SK-N-SH (cell line): ENCODE measurements at places on chromosomes 4 and X.

GRCh38 chr4:152586668-152587067 is 50.8 kb upstream of the FBXW7 start:
- DNase-seq, result no peak

- no peak for DNase-seq
Measured at GRCh38 chrX:155068165-155068564, 2.8 kb downstream of the CMC4 start.

- no peak for DNase-seq
Measured at GRCh38 chr4:106126062-106126461, 189.9 kb downstream of the TBCK start.

DNA sequence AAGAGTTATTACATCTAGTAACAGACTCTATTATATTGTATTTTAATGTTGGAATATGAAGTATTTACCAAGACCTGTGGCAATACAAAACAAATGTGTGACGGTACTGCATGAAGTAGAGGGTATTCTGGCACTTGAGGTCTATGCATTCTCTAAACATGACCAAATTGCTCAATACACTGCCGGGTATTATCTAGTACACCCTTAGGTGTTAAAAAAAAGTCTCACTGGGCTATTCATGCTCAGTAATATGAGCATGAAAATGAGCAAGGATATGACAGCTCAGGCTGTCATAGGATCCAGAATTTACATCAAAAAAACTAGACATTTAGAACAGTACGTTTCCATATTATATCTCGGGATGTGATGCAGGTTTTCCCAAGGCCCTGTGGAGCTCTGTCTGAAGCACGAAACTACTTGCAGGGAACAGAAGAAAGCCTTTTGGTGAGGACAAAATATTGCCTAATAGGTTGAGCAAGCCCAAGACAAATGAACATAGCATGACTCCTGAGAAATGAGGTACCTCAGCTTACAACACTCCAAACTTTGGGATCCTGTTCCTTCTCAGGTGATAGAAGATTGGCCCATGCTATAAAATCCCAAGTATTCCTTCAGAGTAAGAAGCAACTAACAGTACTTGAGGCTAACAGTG is 74.1 kb upstream of the MAOA start:
- DNase-seq, result no peak

DNA sequence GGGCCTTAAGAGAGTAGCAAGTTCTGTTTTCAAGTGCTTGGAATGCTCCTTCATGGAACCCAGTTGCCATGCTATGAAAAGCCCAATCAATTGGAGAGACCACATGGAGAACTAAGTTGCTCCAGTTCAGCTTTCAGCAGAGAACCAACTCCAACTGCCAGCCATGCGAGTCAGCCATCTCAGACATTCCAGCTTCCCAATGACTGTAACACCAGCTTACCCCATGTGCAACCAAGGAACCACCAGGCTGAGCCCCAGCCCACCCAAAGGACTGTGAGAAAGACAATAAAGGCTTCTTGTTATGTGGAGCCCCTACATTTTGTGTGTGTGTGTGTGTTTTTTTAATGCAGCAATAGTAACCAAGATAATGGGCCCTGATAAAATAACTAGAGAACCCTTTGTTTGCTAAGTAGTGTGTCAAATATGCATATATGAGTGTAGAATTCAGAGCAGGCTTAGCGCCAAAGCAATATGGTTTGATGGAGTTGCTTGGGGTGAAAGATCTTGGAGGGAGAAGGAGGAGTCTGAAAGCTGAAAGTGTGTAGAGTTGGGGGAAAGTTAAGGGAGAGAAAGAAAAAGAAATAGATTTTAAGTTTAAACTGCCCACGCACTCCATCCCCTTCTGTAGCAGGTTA is 35.0 kb upstream of the CCKAR start:
- DNase-seq, result no peak

DNA sequence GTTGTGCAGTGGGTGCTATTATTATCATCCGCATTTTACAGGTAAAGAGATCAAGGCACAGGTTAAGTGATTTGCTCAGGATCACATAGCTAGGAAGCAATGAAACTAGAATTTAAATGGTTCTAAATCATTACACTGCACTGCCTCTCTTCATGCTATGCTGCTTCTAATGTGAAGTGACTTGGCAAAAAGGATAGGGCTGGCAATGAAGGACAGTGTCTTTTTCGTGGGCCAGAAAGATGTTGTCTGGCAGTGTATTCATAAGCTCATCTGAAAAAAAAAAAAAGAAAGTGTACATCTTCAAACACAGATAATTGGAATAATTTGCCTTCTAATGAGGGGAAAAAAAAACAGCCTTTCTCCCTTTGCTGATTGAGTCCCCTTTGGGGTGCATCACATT is 132.2 kb upstream of the FUNDC1 start:
- DNase-seq, result no peak

- DNase-seq, result peak; percentile 40
Measured at GRCh38 chrX:53445977-53446376, 11.8 kb upstream of the HSD17B10 start.

DNA sequence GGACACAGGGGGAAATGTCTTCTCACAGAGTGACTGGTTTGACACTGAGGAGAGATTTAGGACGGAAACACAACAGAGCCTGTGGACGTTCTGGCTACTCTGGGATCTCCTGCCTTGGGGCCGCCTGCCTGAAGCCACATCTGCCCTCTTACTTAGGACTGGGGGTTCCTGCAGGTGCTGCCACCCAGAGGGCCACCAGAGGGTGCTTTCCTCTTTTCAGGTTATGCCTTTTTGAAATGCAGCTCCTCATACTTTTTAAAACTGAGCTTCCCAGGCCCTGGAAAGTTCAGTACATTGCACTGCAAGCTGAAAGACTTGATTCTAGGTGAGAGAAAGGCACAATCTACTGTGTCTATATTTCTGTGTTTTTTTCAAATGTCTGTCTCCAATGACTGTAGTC is 92.2 kb upstream of the PGRMC2 start:
- DNase-seq, result peak; percentile 25

- DNase-seq, result no peak
Measured at GRCh38 chrX:150847088-150847487, 51.4 kb downstream of the CD99L2 start.

DNA sequence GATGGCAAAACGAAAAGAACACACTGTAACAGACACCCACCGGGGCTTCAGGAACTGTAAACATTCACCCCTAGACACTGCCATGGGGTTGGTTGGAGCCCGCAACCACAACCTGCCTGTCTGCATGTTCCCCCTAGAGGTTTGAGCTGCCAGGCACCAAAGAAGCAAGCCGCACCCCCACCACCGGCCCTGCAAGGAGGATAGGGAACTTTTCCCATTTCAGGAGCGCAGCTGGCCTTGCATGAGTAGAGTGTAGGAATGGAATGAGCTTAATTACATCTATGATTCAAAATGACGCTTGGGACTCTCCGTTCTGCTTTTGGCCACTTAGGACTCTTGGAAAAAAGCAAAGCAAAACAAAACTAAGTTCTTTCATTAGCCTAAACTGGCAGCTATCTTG is 243.6 kb upstream of the CTSO start:
- no peak for DNase-seq

DNA sequence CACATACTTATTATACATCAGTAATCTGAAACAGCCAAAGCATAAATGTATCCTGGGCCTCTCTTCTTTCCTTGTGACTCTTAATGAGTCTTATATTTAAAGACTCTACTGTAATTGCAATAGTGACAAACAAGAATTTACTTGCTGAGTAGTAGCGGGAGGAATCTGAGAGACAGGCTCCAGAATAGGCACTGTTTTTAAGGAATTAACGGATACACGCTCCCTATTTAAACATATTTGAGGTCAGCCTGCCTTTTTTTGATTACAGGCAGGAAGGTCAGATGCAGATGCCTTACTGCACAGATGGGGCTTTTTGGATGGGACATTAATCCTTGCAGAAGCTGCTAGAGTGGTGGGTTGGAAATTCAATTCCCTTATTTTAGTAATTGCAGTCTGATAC is 196.3 kb upstream of the ANXA3 start:
- no peak for DNase-seq

DNA sequence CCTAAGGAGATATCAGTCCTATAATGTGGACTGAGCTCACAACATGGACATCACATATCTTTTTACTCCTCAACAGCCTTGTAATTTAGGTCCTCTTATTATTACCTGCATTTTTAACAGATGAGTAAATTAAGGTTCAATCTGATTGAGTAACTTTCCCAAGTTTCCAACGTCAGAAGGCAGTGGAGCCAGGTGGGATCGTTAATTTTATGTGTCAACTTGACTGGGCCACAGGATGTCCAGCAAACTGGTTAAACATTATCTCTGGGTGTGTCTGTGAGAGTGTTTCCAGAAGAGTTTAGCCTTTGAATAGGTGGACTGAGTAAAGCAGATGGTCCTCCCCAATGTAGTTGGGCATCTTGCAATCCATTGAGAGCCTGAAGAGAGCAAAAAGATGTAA is 59.0 kb upstream of the SLIT2 start:
- no peak for DNase-seq

DNA sequence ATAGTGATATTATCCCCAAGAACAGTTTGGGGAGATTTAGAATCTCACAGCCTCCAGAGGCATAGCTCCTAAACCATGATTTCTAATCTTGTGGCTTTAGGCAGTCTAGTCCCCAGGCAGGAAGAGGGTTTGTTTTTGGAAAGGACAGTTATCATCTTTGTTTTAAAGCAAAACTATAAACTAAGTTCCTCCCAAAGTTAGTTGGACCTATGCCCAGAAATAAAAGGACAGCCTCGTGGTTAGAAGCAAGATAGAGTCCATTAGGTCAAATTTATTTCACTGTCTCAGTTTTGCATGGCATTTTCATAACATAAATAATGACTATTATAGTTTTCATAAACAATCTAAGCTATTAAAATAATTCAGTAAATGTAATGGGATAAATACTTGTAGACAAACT is 120.5 kb downstream of the MAGEC2 start:
- no peak for DNase-seq

GRCh38 chr4:94519925-94520789 is 68.4 kb downstream of the PDLIM5 start:
- no peak for DNase-seq

DNA sequence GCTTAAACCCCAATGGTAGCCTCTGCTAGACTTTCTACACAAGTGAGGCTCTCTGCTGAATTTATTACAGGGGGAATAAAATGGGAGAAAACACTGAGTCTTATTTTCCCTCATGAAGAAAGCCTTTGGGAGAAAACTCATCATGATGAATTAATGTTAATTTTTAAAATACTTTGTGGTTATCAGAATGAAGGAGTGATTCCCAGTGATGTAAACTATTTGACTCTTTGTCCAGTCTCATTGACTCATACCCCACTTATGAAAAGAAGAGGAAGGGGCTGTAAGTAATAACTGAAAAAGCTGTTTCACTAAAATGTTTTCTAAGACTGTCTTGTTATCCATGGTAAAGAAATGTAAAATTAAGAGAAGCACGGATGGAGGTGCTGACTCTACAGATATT is 208.8 kb downstream of the GRIA3 start:
- DNase-seq, result no peak

GRCh38 chr4:130028552-130028951 is 932.6 kb downstream of the C4orf33 start:
- DNase-seq, result no peak

DNA sequence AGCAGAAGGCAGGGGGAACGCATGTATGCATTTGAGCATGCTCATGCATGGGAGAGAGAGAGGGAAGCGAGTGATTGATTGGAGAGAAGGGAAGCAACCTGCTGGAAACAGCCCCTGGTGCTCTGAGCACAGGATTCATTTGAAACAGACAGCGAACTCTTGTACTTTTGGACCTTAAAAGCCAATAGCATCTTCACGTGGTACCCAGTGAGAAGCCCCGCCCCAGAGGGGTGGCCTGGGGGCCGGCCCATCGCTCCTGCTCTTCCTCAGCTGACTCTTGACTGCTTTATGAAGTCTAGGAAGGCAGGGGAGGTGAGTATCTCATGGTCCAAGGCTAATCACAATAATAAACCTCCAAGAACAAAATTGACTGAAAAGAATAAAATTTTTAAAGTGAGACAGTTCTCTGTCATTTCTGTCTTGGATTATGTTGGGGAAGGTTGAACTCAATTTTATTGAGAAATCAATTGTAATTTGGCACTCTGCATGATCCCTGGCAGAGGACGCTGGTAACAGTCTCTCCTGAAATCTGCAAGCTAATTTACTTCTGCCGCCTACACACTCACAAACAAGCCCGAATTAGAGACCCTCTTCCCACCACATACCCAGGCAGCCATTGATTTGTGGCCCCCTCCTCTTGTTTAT is 168.2 kb upstream of the PPARGC1A start:
- no peak for DNase-seq

DNA sequence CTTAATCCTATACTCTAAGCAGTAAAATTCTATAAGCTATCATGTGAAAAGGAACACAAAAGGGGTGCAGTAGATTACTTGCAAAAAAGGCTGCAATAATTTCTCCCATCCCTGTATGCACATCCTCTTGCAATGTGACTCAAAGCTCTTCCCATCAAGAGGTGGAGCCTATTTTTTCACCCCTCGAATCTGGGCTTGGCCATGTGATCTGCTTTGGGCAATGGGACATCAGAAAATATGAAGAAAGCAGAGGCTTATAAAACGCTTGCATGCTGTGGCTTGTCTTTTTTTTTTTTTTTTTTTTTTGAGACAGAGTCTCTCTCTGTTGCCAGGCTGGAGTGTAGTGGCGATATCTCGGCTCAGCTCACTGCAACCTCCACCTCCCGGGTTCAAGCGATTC is 33.0 kb downstream of the GEMIN8 start:
- no peak for DNase-seq

DNA sequence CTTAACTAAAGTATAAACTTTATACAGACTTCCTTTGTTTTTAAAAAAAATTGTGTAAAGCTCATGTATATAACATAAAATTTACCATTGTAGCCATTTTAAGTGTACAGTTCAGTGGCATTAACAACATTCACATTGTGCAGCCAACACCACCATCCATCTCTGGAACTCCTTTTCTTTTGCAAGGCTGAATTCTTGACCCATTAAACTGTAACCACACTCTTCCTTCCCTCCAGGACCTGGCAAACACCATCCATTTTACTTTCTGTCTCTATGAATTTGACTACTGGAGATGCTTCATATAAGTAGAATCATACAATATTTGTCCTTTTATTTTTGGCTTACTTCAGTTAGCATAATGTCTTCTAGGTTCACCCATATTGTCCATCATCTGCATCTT is 104.7 kb downstream of the RASL11B start:
- no peak for DNase-seq

DNA sequence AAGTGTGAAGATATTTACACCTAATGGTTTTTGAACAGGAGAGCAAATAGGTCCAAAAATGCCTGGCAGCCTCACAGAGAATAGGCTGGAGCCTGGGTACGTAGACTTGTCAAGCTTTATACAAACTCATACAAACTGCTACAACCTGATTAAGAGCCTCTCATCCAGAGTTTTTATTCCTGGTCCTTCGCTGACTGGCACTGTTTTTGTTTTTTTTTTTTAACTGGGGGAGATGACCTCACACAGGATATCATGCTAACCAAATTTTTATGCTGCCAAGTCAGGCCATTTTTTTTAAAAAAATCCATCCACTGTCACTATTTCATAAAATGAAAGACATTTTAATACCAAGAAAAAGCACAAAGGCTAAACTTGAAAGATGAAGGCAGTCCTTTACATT is 1.9 kb downstream of the FAM114A1 start:
- DNase-seq, result no peak

DNA sequence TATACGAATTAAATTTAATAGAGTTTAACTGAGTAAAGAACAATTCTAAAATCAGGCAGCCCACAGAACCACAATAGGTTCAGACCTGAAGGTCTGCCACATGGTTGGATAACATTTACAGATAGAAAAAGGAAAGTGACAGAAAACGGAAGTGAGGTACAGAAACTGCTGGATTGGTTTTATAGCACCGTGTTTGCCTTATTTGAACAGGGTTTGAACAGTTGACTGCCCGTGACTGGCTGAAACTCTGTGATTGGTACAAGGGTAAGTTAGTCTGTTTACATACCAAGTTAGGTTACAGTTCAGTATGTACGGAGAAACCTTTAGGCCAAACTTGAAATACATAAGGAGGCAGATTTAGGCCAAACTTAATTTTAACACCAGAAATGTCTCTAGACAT is 64.1 kb upstream of the ATXN3L start:
- DNase-seq, result no peak
